ENCODE measurements at places on chromosomes 3 and 15. TPM values are rescaled to one million over a fixed set of nuclear protein-coding genes. Genes with fewer than 3 reads are reported as not detected.

The GOLGA8T gene
- total RNA-seq, result not detected

The PDZRN3 gene
- 40.5 TPM for total RNA-seq

The MYO1E gene
- total RNA-seq, result 147 TPM

The PATL2 gene
- total RNA-seq, result 0.72 TPM

DNA sequence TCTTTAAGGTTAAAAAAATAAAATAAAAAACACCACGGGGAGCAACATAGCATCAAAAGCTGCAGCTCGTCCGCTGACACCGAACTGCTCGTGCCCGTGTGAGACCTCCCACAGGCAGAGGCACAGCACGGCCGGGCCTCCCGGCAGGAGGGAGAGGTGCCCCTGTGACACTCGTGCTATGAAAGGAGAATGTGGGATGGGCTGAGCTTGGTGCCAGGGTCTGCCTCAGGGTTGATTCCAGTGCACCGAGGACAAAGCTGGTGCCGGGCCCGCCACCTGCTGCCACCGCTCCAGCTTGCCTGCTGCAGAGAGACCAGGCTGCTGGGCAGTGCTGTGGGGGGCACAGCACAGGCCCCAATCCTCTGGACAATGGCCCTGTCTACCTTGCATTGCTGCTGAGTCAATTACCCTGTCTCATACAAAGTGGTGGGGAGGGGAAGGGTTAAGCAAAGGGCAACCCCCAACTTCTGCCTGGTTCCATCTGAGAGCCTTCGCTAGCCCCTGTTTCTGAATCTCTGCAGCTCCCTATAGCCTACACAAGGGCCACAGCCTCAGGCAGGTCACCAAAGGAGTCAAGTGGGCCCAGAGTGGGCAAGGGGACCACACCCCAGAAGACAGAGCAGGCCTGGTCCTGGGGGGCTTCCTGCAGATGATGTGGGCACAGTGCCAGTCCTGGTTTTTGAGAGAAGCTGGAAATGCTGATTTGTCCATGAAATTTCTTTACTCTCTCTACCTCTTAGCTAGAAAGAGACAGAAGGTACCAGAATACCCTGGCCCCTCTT, 74.0 kb upstream of the SNRPA1 start:
- no peak for DNase-seq

- DNase-seq, result peak; percentile 51
Measured at GRCh38 chr15:29322415-29322814, 52.8 kb upstream of the NSMCE3 start.

GRCh38 chr15:39298271-39298962, 282.5 kb upstream of the THBS1 start:
- no peak for DNase-seq

- DNase-seq, result no peak
Measured at GRCh38 chr3:69838696-69839515, 99.6 kb downstream of the MITF start.

DNA sequence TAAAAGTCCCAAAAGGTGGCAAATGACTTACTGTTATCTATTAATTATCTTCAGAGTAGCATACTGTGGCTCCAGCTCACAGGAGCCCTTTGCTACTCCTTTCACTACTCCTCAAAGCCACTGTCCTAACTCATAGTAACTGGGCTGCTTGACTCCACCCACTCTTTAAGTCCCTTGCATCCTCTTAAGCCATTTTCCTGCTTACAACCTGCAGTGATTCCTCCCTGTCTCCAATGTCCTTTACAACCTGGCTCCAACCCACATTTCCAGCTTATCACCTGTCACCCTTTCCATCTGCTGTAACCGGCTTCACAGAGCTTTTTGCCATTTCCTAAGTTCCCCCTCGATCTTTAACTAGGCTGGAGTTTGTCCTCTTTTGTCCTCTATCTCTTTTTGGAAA, 388.1 kb downstream of the FGF12 start:
- no peak for DNase-seq
